ENCODE measurements at places on chromosomes 4 and X.

GRCh38 chr4:108361446-108361820 is 192.7 kb upstream of the LEF1 start:
- no peak for DNase-seq

DNA sequence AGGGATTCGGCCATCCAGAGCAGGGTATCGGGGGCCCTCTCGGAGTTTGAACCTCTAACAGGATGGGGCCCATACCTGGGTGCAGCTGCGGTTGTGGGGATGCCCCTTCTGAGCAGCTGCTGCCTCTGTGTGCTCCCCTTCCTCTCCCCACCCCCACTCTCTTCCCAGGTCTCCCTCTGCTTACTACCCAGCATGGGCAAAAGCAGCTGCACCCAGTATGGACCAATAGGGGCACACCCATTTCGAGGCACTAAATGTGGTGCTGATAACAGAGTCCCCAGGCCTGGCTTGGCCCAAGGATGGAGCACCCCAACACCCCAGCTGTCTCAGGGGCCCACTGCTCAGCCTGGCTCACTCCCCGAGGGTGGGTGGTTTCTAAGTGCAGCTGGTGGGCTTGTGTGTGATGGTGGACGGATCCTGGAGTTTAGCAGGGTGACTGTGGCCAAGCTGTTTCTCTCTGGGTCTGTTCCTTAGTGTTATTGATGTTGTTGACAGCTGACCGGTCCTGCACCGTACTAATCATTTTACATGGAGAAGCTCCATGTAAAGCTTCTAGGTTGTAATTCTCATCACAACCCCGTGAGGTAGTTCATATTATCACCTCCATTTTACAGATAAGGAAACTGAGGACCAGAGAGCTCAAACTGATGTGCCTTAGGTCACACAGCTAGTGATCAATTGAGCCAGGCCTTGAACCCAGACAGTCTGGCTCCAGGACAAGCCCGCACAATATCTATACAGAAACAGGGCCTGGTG is 13.1 kb upstream of the KIAA0232 start:
- DNase-seq, result no peak

DNA sequence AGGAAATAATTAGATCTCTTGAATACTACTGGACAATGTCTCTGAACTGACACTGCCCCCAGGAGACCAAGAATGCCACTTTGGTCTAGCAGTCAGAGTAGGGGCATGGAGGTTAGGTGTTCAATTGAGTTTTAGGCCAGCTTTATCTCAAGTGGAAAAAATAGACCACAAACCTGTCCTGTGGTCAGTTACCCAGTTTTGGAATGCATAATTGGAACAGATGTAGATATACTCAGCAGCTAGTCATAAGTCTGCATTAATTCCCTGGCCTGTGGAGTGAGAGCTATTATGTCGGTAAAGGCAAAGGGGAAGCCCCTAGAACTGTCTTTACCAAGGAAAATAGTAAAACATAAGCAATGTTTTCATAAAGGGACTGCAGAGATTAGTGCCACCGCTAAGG is 587.7 kb downstream of the GLUD2 start:
- DNase-seq, result no peak

DNA sequence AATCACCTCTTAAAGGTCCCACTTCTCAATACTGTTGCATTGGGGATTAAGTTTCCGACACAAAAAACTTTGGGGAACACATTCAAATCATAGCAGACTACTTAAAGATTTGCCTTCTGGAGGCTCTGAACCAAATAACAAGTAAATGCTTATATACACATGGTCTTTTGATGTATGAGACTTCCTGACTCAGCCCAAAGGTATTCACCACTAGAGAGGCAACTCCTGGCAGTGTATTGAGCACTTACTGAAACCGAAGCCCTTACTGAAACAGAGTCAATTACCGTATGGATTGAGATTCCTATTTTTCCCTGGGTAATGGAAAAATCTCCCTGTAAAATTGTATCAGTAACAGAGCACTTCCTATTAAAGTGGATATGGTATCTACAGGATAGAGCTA is 45.4 kb downstream of the ZCCHC13 start:
- DNase-seq, result no peak

- no peak for DNase-seq
Measured at GRCh38 chr4:19694812-19695211, 556.9 kb upstream of the SLIT2 start.

Data from stimulated activated CD8-positive, alpha-beta memory T cell treated with anti-CD3 and anti-CD28 coated beads, Interleukin-4, amount 100 ng/mL, for 24 hours (primary cell).